ENCODE measurements at places on chromosomes 3 and 15. TPM values are rescaled to one million over a fixed set of nuclear protein-coding genes. Genes with fewer than 3 reads are reported as not detected.

Gene SYNPR
- total RNA-seq, result not detected

Gene PFN2
- total RNA-seq, result 78.9 TPM

Gene CLDN18
- total RNA-seq, result 7.3 TPM

Gene FSIP1
- 0.14 TPM for total RNA-seq

Gene DPH3
- total RNA-seq, result 14.4 TPM

Gene SNURF
- total RNA-seq, result 17.7 TPM

Gene A4GNT
- not detected for total RNA-seq

Gene RTP2
- not detected for total RNA-seq

Gene POPDC2
- total RNA-seq, result 35.2 TPM

Gene CPLX3
- total RNA-seq, result not detected

Gene CCR3
- not detected for total RNA-seq

Gene RHOV
- not detected for total RNA-seq

- H3K27me3 ChIP-seq, result no peaks in the 10 kb centered on the region
- DNase-seq, result no peak
- no peak overlapping the region for H3K4me3 ChIP-seq
Measured at GRCh38 chr15:69499521-69500211, 47.0 kb downstream of the RPLP1 start.

GRCh38 chr15:67061811-67062368 lies 3.5 kb upstream of the SMAD3 start:
- H3K4me1 ChIP-seq, result no peaks in the 10 kb centered on the region
- no peak overlapping the region for H3K27ac ChIP-seq
- DNase-seq, result no peak
- H3K4me3 ChIP-seq, result no peak overlapping the region
- H3K27me3 ChIP-seq, result no peaks in the 10 kb centered on the region
- H3K36me3 ChIP-seq, result no peaks in the 10 kb centered on the region

DNA sequence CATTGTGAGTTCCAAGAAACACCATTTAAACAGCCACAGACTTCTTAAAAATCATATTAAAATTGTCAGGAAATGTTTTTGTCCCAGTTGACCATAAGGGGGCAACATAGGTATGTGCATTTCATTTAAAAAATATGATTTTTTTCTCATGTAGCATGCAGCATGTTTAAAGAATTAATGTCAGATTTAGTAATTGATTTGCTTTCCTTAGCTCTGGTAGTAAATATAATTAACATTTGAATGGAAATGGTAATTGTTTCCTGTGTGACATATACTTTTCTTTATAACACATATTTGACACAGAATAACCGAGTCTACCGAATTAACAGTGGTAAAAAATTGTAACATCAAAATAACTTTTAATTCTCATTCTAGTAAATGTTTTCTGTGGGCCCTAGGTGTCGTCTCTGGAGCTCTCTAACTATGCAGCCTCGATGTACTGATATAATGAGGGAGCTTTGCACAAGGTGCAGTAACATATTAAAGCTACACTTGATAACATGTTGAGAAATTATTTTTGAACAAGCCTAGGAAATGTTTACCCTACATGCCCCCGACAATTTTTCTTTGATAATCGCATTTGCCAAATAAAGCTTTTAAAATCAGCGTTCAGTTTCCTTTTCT lies 34.9 kb downstream of the NXPE3 start:
- H3K27me3 ChIP-seq, result no peaks in the 10 kb centered on the region
- no peak overlapping the region for H3K27ac ChIP-seq
- DNase-seq, result no peak
- H3K4me1 ChIP-seq, result peaks cover 13% of the 10 kb centered on the region
- H3K4me3 ChIP-seq, result no peak overlapping the region
- no peaks in the 10 kb centered on the region for H3K36me3 ChIP-seq

DNA sequence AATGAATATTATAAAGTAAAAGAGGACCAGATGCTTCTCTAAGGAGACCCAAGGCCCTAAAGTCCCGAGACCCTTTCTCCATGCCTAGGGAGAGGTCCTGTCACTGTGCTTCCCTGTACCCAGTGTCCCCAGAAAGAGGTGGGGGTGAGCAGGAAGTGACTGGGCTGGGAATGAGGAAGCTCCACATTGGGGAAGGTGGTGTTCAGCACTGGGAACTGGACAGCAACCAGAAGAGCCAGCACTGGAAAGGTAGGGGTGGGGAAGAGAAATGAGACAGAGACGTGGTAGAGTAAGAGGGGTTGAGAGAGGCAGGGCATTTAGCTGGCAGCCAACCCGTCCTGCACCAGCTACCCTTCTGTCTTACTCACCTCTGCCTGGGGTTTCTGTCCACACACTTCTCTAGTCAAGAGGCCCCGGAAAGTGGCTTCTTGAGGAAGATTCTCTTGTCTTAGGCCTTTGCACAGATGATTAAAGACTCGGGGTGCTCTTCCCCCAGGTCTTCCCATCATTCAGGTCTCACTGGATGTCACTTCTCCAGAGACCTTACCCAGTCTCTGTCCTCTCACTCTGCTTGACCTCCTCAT lies 12.2 kb downstream of the RRP9 start:
- peaks cover 16% of the 10 kb centered on the region for H3K36me3 ChIP-seq
- H3K27ac ChIP-seq, result no peak overlapping the region
- no peaks in the 10 kb centered on the region for H3K4me1 ChIP-seq
- no peak for DNase-seq

GRCh38 chr3:8837162-8837561 lies 67.7 kb upstream of the OXTR start:
- no peaks in the 10 kb centered on the region for H3K4me1 ChIP-seq
- no peaks in the 10 kb centered on the region for H3K27me3 ChIP-seq
- no peaks in the 10 kb centered on the region for H3K36me3 ChIP-seq
- no peak overlapping the region for H3K4me3 ChIP-seq
- no peak for DNase-seq

GRCh38 chr3:185162634-185163033 lies 9.8 kb upstream of the C3orf70 start:
- H3K4me1 ChIP-seq, result no peaks in the 10 kb centered on the region
- no peak overlapping the region for H3K27ac ChIP-seq
- DNase-seq, result no peak
- H3K27me3 ChIP-seq, result no peaks in the 10 kb centered on the region
- no peaks in the 10 kb centered on the region for H3K36me3 ChIP-seq

- DNase-seq, result no peak
- H3K27ac ChIP-seq, result no peak overlapping the region
- no peaks in the 10 kb centered on the region for H3K27me3 ChIP-seq
- H3K4me3 ChIP-seq, result no peak overlapping the region
Measured at GRCh38 chr15:84001037-84001436, 234.5 kb upstream of the GOLGA6L4 start.

DNA sequence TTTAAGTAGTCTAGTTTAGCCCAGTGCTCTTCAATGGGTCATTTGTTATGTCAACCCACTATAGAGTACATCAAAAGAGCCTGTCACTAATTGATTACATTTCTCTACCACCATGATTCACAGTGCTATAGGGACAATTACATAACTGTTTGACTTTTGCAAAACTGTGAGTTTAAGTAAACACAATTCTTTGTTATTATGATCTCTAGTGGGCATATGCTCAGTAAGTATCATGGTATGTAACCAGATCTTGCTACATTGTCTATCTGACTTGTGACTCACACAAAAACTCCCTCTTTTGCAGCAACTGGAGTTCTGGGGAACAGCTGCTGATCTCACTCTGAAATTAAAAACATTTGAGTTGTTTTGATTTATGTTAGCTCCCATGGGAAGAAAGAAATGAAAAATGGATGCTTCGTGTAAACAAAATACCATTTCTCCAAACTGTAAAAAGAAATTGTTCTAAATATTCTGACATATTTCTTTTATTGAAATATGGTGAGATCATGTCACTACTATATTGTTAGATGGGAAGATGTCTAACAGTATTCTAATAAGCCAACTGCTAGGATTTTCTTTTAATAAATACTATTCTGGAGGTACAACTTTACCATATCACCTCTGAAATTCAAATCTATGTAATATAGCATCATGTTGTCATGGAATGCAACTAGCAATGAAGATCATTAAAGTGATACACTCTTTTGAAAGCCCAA lies 470.4 kb downstream of the ROBO1 start:
- no peak overlapping the region for H3K4me3 ChIP-seq
- no peak overlapping the region for H3K27ac ChIP-seq
- no peaks in the 10 kb centered on the region for H3K36me3 ChIP-seq
- H3K4me1 ChIP-seq, result no peaks in the 10 kb centered on the region
- no peak for DNase-seq

- H3K27me3 ChIP-seq, result no peaks in the 10 kb centered on the region
- H3K36me3 ChIP-seq, result no peaks in the 10 kb centered on the region
- H3K4me1 ChIP-seq, result no peaks in the 10 kb centered on the region
- no peak overlapping the region for H3K4me3 ChIP-seq
Measured at GRCh38 chr15:39752991-39753390, 29.6 kb downstream of the FSIP1 start.

DNA sequence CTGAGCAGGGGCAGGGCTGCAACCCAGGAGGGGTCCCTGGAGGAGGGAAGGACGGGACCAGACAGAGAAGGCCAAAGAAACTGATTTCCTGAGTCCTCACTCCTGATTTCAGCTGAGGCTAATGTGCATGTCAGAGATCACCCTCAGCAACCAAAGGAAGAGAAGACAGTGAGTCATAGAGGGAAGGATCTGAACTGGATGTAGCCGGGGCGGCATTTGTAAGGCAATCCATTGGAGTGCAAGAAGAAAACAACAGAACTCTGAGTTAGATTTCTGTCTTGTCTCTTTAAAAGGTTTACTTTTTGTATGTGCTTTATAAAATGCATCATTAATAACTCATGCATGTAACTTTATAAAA lies 105.3 kb upstream of the AGBL1 start:
- H3K36me3 ChIP-seq, result no peaks in the 10 kb centered on the region
- H3K27ac ChIP-seq, result no peak overlapping the region
- H3K4me1 ChIP-seq, result no peaks in the 10 kb centered on the region
- H3K4me3 ChIP-seq, result no peak overlapping the region
- DNase-seq, result no peak
- H3K27me3 ChIP-seq, result no peaks in the 10 kb centered on the region

DNA sequence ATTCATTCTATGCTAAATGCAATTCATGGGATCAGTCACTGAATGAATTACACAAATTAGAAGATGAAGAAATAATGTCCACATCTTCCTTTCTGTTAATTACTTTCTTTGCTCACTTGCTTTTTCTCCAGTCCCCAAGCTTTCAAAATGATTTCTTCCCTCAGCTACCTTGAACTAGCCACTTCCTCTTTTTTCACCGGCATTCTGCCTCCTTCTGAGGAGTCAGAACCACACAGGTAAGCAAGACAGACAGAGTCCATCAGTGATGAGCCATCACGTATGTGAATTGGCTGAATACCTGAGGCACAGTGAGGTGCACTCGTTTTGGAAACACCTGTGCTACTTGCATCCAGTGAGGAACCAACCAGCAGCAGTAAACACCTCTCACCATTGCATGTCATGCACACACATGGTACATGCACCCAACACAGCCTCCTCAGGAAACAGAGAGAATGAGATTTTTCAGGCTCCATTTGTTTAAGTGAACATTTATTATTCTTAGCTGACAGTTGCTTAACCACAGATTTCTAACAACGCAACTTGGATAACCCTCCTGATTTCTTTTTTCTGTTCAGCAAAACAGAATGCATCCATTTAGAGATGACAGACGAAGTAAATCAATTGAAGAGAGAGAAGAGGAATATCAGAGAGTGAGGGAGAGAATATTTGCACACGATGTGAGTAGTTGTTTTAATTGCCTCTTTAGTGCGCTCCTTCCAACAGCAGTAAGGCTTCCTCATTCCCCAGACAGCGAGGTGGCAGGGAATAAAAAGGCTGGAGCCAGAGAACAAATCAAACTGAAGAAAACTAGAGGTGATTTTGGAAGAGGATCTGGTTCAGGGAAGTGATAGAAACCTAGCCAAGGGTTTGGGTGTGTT lies 69.3 kb downstream of the ARPP21 start:
- H3K36me3 ChIP-seq, result no peaks in the 10 kb centered on the region
- no peak overlapping the region for H3K4me3 ChIP-seq
- H3K27ac ChIP-seq, result no peak overlapping the region
- DNase-seq, result no peak

DNA sequence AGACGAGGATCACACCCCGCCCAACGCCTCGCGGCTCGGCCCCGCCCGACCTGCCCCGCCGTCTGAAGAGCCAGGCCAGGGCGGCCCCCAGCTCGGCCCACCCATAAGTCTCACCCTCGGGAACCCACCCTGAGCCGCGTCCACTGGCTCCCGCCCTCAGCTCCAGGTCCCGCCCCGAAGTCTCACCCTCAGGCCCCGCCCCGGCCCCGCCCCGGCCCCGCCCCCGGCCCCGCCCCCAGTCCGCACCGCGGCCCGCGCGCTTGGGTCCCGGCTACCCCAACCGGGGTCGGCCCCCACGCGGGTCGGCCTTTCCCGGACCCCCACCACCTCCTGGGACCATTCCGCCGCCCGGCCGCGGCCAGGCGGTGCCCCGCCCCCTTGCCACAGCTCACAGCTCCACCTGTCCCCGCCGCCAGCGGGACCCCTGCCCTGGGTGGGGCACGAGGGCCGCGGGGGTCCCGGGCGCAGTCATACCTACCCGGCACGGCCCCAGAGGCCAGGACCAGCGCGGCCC lies 489 bp downstream of the CSPG5 start:
- H3K4me1 ChIP-seq, result peaks cover 14% of the 10 kb centered on the region
- no peak for DNase-seq
- H3K27me3 ChIP-seq, result no peaks in the 10 kb centered on the region

DNA sequence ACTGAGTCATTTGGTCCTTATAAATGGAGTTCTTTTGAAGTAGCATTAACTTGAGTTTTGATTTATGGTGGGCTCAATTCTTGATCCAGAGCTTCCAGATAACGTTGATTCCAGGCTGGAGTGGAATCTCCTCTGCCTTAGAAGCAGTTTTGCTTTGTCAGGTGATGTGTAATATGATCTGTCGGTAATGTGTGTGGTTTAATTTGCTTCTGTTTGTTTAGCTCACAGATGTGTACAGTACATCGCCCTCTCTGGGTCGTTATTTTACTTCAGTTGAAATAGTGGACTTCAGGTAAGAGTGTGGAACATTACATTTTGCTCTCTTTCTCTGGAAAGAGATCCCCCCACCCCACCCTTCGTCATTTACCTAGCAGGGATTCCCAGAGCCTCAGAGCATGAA lies 23.1 kb downstream of the C3orf52 start:
- DNase-seq, result no peak
- H3K4me3 ChIP-seq, result no peak overlapping the region
- no peak overlapping the region for H3K27ac ChIP-seq
- H3K4me1 ChIP-seq, result no peaks in the 10 kb centered on the region
- no peaks in the 10 kb centered on the region for H3K36me3 ChIP-seq
- H3K27me3 ChIP-seq, result no peaks in the 10 kb centered on the region

- no peak for DNase-seq
- H3K4me3 ChIP-seq, result no peak overlapping the region
- peaks cover 36% of the 10 kb centered on the region for H3K36me3 ChIP-seq
- H3K27me3 ChIP-seq, result no peaks in the 10 kb centered on the region
- peak overlapping the region; percentile 55 for H3K27ac ChIP-seq
- H3K4me1 ChIP-seq, result peaks cover 33% of the 10 kb centered on the region
Measured at GRCh38 chr3:124770336-124771082, 40.3 kb downstream of the UMPS start.

- no peaks in the 10 kb centered on the region for H3K36me3 ChIP-seq
- no peak for DNase-seq
- no peak overlapping the region for H3K4me3 ChIP-seq
Measured at GRCh38 chr15:26038693-26039092, 175.6 kb upstream of the ATP10A start.

- H3K4me1 ChIP-seq, result peaks cover 5% of the 10 kb centered on the region
- no peaks in the 10 kb centered on the region for H3K36me3 ChIP-seq
- H3K27ac ChIP-seq, result no peak overlapping the region
- H3K27me3 ChIP-seq, result no peaks in the 10 kb centered on the region
- DNase-seq, result no peak
- no peak overlapping the region for H3K4me3 ChIP-seq
Measured at GRCh38 chr3:188125076-188125475, 28.9 kb upstream of the LPP start.

All from thoracic aorta (tissue), 2 donors.